Activated CD4-positive, CD25-positive, alpha-beta regulatory T cell treated with anti-CD3 and anti-CD28 coated beads, Interleukin-2, amount 50 U/mL, for 16 hours (primary cell): ENCODE measurements at places on chromosomes 16 and 17.

GRCh38 chr16:2429771-2430663 is 770 bp downstream of the CCNF start:
- no peak for DNase-seq

DNA sequence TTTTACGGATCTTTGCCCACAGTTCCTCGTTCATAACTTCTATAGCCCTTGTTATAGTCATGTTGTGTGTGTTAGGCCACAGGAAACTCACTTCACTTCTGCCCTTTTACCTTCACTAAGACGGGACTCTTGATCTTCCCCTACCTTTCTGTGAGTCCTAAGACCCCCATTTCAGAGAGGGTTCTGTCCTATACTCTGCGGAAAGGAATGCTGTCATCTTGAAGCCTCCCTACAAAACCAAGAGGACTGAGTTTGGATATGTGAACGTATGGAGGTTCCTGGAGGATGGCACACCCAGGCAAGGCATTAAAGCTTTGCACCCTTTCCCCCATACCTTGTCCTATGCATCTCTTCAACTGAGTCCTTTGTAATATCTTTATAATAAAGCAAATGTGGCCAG is 3.7 kb downstream of the UBB start:
- DNase-seq, result no peak

- DNase-seq, result no peak
Observed at GRCh38 chr16:31397096-31397660, 4.0 kb downstream of the ITGAD start.

DNA sequence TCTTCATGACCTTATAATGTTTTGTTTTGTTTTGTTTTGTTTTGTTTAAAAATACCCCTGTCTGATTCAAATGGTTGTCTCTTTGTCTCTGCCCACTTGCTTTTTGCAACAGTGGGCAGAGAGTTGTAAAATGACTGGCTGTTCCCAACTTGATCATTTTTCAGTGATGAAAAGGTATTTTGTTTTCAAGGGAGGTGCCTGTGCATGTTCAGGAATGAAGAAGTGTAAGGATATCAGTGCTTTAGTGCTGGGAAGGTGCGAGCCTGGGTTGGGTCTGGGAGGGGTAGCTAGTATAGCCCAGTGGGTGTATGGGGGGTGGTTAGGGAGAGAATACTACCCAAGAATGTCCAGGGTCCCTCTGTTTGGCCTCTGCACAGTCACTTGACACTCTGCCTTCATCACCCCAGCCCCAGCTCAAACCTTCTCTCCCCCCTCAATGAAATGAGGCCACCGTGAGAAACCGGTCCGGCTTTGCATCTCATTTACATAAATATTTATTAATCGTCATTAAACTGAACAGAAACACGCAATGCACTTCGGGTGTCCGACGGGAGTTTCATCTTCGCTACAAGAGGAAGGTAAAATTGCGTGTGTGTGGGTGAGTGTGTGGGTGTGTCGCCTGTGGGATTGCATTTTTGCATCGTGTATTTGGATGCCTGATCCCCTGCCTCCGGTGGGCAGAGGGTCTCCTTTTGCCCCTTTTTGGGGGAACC is 4.3 kb downstream of the NEUROD2 start:
- no peak for DNase-seq

- no peak for DNase-seq
Observed at GRCh38 chr17:20721171-20721570, 141.6 kb downstream of the CDRT15L2 start.

DNA sequence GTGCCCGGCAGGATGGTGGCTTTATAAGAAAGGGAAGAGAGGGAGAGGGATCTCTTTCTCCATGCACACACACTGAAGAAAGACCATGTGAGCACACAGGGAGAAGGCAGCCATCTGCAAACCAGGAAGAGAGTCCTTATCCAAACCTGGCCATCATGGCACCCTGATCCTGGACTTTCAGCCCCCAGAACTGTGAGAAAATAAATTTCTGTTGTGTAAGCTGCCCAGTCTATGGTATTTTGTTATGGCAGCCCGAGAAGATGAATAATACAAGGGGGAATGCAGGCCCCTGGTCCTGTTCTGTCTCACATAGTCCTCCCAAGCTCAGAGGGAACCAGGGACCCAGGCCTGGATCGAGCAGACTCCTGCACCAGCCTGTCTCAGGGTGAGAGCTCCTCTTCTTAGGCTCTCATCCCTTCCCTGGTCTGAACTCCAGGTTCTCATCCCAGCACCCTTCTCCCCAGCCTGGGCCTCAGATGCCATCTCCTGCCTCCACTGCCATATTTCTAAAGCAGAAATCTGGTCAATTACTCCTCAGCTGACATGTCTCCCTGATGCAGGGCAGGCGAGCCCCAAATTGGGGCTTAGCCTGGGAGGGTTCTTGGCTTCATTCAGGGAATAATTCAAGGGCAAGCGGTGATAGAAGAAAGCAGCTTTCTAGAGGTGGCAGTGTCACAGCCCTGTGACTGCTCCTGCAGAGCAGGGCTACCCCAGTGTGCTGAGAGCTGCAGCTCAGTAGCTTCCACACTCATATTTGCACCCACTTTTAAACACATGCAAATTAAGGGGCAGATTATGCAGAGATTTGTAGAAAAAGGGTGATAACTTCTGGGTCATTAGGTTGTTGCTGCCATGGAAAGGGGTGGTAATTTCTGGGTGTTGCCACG is 28.8 kb downstream of the IGFBP4 start:
- DNase-seq, result no peak

- DNase-seq, result no peak
Observed at GRCh38 chr16:56252835-56253234, 61.5 kb downstream of the GNAO1 start.

DNA sequence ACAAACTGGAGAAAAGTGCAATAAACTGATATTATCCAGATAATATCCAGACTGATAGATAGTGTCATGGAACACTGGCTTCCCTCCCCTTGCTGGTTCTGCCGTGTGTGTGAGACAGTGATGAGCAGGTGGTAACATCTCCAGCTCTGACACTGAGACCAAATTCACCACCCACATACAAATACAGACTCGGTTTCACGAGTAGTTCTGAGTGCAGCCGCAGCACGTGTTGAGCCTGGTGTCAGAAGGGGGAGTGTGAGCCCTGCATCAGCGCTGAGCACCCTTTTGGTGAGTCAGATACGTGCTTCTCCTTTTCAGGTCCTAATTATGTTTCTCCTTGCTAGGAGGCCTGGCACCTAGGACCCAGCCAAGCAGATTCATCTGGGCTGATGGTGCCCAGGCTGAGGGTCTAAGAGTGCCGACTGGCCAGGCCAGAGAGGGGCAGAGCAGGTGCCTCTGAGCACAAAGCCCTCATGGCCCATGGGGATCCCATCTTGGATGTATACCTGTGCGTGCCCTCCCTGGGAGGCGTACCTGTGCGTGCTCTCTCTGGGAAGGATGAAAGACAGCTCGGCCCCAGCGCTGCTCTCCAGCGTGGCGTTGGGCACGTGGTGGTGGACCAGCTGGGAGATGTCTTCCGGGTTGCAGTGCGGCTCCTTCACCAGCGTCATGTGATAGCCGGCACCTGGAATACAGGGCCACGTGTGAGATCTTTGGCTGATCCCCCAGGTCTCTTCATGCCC is 27.3 kb upstream of the RNPS1 start:
- DNase-seq, result no peak

- no peak for DNase-seq
Observed at GRCh38 chr16:85639529-85640253, 26.6 kb downstream of the GSE1 start.

DNA sequence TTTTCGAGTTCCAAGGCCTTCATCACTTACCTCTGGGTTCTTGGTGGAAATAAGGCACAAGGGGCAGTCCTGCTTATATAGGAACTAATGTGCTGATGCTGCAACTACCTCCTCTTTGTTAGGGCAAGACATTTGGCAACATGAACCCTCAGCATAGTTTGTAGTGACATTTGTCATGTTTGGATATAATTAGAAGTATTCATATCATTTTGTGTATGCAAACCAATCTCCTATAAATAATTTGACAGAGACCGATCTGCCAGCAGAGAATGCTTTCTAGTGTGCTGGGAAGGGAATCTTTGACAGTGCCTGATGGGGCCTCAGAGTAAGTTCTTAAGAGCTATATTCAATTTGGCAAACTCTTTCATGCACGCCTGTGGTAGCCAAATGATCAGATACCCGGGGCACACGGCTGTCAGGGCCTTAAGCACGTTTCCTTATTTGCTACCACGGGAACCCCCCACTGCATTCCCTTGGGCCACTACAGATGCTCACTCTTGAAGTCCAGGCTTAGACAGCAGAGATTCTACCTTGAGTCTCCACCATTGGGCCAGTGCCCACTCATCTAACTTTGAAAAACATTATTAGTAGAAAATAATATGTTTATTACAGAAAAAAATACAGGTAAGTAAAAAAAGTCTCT is at the start of gene MYH8:
Gene MYH8 (minus strand): TSS at position 51 of the 643 bp plus-strand sequence. CDS start 1,723 bp downstream, outside the sequence.
- no peak for DNase-seq

DNA sequence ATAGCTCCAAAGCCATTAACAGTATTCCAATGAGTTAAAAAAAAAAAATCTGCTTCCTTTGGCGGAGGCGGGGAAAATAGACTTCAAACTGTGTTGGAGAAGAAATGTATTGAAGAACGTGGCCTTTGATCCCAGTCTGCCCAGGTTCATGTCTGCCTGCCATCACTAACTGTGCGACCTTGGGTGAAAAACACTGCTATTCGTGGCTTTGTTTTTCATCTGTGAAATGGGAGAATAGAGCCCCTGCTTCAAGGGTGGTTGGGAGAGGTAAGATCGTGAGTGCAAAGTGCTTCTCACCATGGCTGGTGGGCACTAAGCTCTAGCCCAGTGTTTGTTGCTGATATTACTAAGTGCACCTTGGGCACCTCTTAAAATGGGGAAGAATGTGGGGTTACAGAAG is 69.5 kb downstream of the VPS35L start:
- no peak for DNase-seq

- DNase-seq, result no peak
Observed at GRCh38 chr16:68403704-68404103, 44.6 kb downstream of the SMPD3 start.

GRCh38 chr16:81524382-81524781 is 79.8 kb downstream of the CMIP start:
- DNase-seq, result no peak

GRCh38 chr16:48123104-48123788 is 32.5 kb downstream of the ABCC12 start:
- no peak for DNase-seq
